ENCODE measurements at places on chromosomes 16 and 17.

GRCh38 chr16:79757163-79757562 lies 156.6 kb upstream of the MAF start:
- no peak for DNase-seq

DNA sequence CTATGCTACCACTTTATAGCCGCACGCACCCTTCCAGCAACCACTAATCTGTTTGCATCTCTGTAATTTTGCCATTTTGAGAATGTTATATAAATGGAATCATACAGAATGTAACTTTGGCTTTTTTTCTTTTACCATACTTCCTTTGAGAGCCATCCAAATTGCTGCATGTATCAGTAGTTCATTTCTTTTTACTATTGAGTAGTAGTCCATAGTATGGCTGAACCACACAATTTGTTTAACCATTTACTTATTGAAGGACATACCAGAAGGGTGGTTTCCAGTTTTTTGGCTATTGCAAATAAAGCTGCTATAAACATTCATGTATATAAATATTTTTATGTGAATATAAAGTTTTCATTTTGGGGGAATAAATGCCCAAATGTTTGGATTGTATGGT lies 8.8 kb downstream of the TENT4B start:
- no peak for DNase-seq

DNA sequence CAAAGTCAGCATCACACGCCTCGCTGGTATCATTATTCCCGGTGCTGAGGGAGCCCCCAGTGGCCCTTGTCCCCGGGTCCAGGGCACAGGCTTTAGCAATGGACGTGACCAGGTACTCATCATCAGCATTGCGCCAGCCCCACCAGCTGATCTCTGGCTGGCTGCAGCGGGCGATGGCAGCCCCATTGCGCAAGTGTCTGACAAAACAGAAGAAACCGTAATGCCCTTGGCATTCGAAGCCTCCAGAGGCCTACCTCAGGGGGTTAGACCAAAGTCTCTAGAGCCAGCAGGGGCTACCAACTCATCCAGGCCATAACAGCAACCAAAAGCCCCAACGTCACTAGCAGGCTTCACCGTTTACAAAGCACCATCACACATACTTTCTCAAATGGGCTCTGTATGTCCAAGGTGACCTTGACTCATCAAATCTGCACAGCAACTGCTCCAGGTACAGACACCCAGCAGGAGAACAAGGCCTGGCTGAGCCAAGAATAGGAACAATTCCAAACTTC lies 7.3 kb downstream of the MTMR4 start:
- no peak for DNase-seq

DNA sequence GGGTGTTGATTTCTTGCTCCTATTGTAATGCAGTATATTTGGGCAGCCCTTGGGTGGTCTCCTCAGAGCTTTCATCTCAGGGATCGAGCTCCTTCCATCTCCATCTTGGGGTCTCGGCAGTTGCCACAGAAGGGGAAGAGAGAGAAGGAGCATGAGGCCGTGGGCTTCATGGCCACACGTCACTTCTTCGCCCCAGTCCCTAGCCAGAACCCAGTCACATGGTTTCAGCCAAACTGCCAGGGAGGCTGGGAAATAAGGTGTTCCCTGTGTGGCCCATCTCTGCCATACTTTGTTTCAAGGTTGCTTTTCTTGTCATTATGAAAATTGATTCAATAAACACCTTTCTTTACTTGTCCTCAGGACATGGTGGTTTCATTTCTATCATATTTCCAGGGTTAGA lies 68.4 kb upstream of the NKD1 start:
- DNase-seq: no peak

DNA sequence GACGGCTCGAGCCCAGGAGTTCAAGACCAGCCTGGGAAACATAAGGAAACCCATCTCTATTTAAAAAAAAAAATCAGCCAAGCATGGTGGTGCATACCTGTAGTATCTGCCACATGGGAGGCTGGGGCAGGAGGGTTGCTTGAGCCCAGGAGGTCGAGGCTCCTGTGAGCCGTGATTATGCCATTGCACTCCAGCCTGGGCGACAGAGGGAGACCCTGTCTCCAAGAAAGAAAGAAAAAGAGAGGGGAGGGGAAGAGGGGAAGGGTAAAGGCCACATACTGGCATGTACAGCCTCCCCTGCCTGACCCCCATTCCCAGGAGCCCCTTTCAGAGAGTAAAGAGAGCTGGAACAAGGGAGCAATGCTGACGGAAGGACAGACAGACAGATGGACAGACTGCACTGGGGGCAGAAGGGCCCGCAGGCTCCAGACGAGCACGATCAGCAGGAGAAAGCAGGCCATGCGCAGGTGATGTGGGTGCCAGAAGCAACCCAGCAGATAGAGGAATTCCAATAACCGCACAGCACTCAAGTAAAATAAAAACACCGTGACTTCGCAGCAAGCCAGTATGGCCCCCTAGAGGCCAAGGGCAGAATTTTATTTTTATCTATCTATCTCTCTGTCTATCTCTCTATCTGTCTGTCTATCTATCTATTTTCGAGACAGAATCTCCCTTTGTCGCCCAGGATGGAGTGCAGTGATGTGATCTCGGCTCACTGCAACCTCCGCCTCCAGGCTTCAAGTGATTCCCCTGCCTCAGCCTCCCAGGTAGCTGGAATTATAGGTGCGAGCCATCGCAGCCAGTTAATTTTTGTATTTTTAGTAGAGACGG lies 27.1 kb upstream of the SNN start:
- DNase-seq: peak; percentile 67

DNA sequence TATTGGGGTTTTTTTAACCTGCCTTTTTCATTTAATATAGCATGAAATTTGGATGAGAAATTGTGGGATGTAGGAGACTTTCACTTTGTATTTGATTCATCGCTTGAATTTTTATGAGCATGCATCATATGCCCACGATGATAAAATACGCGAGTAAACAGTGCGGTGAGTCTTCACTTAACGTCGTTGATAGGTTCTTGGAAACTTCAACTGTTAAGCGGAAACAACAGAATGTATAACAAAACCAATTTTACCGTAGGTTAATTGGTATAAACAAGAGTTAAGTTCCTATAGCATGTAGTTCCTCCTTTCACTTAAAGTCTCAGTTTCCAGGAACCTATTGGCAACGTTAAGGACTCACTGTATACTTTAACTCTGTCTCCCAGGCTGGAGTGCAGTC lies 28.7 kb downstream of the MMP15 start:
- no peak for DNase-seq

Data from CD4-positive, alpha-beta memory T cell (primary cell).